ENCODE measurements at places on chromosomes 5 and 9.

DNA sequence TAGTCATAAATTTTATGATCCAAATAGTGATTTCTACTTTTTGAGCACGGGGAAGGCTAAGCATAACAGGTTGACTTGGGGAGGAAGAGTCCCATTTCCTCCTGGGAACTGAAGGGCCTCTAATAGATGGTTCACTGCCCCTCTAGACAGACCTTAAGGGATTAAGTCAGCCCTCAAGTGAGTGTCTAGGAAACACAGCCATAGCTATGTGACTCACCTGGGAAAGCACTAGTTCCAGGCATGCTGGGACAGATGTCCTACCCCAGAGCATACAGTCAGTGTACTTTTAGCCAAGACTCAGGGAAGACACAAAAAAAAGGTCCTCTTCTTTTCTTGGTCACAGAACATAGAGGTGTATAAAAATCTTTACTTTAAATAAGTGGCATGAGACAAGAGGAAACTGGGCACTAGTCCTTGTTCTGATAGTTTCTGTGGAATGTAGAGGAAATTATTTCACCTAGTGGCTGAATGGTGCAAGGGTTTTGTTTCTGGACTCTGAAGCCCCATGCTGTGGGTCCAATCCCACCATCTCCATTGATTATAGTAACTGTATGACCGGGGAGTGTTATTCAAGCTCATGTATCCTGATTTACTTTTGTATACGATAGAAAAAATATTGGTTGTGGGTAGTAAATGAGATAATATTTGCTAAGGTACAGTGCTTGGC is 86.0 kb downstream of the NREP start:
- DNase-seq = no peak

DNA sequence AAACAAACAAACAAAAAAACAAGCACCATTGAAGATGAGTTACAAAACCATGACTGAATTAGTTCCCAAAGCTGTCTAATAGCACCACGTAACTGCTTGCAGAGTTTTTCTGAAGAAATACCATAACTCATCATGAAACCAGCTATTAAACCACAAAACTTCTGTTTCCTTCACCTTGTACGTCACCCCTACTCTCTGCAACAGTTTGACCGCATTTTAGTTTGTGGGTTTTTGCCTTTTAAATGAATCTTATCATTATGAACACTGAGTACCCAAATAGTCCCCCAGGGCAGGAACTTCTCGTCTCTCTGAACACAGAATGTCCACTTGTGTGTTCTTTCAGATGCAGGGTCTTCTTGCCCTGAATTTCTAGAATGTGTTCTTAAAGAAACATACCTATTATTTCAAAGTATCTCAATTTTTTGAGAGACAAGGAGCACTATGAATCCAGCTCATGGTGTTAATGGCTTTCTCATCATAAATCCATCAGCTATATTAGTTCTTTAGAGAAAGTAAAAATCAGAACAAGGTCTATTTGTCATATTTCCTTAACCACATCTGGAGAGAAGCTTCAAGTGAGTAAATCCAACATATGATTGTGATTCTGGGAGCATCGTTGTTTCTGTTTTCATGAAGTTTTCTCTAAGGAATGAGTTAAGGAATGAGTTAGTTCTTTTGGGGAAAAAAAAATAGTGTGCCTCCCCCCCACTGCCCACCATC is 210.6 kb downstream of the AUH start:
- peak; percentile 90 for DNase-seq

- no peak for DNase-seq
Measured at GRCh38 chr5:10360686-10361085, 7.2 kb downstream of the MARCHF6 start.

GRCh38 chr5:167822241-167822640 is 469.2 kb upstream of the WWC1 start:
- DNase-seq = no peak

DNA sequence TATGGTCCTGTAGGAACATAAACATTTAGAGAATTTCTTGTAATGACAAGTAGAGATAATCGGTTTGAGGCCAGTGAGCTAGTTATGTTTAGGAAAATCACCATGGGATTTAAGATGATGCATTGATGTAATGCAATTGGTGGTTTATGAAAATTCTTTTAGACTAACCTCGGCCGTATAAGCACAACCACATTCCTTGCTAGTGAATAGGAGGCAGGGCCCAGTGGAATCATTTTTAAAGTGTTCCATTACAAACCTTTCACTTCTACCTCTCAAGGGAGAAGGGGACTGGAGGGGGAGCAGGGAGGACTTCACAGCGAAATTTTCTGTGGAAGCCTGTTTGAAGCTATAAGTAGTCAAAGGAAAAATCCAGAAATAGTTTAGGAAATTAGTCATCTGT is 71.8 kb upstream of the NFIL3 start:
- peak; percentile 90 for DNase-seq

DNA sequence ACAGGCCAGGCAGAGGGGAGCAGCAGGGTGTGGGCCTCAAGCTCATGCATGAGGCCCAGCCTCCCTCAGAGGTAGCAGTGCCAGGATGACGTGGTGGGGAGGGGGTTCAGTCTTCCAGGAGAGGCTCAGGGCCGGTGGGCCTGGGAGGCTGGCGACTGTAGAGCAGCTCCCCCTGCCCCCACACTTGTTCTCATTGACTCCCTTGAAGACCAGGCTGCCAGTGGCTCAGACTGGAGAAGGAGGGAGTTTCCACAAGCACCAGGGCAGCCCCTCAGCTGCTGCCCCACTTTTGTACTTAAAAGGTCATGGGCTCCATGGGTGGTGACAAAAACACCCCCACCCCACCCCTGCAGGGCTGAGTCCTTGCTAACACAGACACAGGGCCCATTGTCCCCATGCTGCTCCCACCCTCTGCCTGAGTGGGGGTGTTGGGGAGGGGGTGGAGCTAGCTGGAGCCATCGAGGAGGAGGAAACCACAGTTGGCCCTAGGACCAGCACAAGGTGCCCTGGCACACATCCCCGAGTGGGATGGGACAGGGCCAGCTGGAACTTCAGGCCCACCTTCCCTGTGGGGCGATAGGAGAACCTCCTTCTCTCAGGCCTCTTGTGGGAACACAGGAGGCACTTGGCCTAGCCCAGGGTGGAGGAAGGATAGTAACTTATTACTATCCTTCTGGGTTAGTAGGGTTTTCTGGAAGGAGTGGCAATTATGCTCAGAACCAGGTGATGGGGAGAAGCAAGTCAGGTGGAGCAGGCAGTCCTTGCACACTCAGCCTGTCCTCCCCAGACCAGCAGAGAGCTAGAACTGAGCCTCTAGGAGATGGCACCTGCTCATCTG is 10.7 kb downstream of the PDLIM4 start:
- DNase-seq = no peak

GRCh38 chr9:38233343-38233742 is 159.2 kb upstream of the ALDH1B1 start:
- no peak for DNase-seq

- no peak for DNase-seq
Measured at GRCh38 chr5:107658528-107658927, 12.2 kb downstream of the EFNA5 start.

DNA sequence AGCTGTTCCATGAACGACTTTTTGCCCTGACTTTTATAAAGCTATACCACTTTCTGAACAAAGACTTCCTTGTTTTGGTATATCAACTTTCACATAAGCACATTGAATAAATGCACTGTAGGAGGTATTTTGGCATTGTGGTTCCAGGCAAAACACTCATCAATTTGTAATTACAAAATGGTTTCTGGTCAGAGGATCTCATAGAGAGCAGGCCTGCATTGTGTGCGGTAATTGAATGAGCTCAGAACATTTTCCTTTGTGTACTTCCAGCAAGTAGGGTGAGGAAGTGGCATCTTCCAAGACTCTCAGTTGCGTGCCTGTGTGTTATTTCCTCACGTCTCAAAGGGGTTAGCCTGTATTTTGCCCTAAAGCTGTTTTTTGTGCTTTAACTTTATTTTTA is 89.2 kb downstream of the PDE6A start:
- DNase-seq = peak; percentile 66

DNA sequence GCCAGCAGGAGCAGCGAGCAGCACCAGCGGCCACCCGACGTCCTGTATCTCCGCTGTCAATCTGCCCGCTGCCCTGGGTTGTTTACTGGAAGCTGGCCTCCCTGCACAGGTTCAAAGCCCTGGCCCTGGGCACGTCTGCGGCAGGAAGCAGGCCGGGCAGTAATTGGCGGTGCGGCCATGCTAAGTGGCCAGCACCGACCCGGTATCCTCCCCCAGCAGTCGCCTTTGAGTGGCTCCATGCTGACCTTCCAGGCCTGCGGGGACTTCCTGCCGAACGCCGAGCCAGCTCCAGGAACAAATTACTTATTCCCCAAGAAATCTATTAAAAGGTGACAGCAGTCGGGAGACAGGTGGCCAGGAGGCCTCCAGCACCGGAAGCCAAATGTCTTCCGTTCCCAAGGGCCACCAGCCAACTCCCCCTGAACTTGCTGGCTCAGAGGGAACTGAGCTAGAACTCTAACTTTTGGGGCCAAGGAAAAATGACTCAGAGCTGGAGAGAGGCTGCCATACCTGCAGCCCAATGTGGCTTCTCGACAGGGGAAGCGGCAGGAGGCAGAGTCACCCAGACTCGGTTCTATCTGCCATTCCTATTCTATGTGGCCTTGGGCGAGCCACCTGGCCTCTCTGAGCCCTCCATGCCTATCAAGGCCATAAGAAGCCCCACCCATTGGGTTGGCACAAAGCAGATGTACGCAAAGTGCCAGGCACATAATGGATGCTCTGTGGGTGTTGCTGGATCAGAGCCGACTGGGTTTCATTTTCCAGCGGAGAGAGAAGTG is 13.7 kb upstream of the PSMB7 start:
- no peak for DNase-seq

- DNase-seq = no peak
Measured at GRCh38 chr5:154647114-154647760, 107.9 kb upstream of the LARP1 start.

- no peak for DNase-seq
Measured at GRCh38 chr5:53928641-53929040, 368.2 kb downstream of the NDUFS4 start.

- DNase-seq = no peak
Measured at GRCh38 chr9:110821064-110821463, 152.5 kb downstream of the MUSK start.

DNA sequence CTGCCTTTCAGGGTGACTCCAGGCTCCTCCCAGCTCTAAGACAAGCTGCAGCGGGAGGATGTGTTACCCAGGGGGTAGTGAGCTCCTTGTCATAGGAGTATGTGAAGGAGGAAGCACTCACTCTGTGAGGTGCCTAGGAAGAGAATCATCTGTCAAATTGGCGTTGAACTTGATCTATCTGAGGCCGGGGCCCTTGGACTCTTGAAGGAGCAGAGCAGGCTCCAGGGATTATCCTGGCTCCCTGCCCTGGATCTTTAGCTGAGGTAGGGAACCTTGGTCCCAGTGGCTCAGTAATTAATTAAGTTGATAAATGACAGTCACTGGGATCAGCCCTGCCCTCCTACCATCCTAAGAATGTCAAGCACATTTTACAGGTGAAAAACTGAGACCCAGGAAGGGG is 15.5 kb downstream of the ADGRD2 start:
- DNase-seq = no peak

DNA sequence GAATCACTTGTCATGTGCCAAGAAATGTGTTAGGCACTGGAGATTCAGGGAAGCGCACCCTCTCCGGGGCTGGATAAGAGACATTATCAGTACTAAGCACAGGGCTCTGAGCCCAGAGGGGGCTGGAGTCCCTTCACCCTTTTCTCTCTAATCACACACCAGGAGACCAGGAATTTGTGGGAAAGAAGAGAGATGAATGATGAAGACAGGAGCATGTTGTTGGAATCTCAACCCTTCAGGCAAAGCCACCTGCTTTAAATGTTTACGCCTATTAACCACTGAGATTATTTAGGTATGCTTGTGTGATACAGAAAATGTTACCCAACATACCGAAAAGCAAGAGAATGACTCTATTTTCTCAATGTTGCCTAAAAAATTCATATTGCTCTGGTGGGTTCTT is 119.8 kb downstream of the ENTREP1 start:
- no peak for DNase-seq

DNA sequence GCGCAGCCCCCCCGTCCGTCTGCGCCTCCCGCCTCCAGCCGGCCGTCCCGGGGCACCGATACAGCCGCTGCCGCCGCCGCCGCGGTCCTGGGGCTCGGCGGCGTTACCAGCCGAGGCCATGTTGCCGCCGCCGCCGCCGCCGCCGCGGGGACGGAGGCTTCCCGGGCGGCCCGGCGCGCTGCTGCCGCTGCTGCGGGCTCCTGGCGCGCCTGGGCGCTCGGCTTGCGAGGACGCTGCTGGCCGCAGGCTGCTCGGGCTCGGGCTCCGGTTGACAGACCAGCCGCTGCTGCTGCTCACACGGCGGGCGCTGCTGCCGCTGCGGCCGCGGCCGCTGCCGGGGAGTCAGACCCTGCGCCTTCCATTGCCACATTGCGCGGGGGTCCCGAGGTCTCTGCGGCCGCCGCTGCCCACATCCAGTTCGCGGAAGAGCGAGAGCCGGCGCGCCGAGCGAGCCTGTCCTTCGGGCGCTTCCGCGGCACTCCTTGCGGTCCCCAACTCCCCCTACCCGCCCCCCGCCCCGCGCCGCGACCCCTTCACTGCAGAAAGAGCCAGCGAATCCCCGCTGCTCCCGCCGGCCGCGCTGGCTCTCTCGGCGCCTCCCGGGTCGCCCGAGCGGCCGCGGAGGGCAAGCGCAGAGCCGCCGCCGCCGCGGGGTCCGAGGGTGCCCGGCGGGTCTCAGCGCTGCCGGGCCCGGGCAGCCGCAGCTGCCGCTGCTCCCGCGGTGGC is 8.4 kb downstream of the PTCH1 start:
- peak; percentile 6 for DNase-seq

DNA sequence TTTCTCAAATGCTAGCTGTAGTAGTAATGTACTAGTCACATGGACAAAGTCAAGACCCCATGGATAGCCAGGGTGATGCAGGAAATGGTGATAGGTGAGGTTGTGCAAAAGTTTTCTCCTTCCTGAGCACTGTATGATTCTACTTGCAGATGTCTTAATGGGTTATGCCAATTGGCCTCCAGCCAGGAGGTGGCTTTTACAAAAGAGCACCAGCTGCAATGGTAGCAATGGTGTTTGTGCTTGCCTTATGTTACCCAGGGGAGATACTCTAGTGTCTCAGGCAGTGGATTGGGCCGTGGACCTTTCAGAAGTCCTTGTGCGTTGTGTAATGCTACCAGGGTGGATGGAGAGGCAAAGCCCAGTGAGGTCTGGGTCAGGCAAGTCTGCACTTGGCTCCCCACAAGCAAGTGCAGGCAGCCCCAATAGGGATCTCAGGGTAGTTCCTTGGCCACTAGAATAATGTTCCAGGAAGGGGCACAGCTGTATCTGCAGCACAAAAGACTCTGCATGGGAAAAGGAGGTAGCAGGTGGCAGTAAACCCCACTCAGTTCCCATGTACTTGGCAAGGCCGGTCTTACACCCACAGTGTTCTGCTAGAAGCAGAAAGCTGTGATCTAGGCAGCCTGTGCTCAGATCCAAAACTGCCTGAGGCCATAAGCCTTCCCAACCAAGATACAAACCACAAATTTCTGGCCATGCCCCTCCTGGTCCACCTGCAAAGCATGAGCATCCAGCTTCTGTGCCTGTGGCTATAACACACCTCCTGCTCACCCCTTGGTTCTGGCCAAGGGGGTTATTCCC is 46.4 kb upstream of the EDIL3 start:
- DNase-seq = peak; percentile 7

DNA sequence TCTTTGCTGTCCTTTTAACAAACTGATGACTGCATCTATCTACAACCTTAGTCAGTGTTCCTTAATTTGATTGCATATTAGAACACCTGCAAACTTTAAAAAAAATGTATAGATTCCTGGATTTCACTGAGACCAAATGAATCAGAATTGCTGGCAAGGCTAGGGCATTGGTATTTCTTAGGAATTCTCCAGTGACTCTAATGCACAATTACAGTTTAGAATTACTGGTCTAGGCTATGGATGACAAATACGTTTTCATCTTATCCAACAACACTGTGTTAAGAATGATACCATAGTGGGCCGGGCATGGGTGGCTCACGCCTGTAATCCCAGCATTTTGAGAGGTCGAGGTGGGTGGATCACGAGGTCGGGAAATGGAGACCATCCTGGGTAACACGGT is 545.9 kb upstream of the RIOK2 start:
- no peak for DNase-seq

Measured in fibroblast of gingiva (primary cell).